Peyer's patch (tissue), 4 donors: ENCODE measurements at places on chromosomes 4 and X. TPM values are rescaled to one million over a fixed set of nuclear protein-coding genes. Genes with fewer than 3 reads are reported as not detected.

Gene APLN
- total RNA-seq: 0.27 TPM

Gene NAA11
- total RNA-seq: not detected

Gene GNRHR
- total RNA-seq: not detected

Gene KDR
- total RNA-seq: 7.0 TPM

Gene SLC9B1
- total RNA-seq: not detected

Gene SFRP2
- total RNA-seq: 18.5 TPM

Gene ADH1A
- not detected for total RNA-seq

Gene TMEM255A
- total RNA-seq: not detected

Gene UGT2B17
- total RNA-seq: 403 TPM

Gene GPR50
- not detected for total RNA-seq

Gene CSAG2
- not detected for total RNA-seq

Gene PPBP
- not detected for total RNA-seq

Gene CT45A5
- not detected for total RNA-seq

Gene UNC5C
- 2.2 TPM for total RNA-seq

Gene GAGE12H
- total RNA-seq: not detected

Gene FRMD7
- not detected for total RNA-seq

Gene FAM47A
- not detected for total RNA-seq

Gene F8A1
- 7.5 TPM for total RNA-seq

Gene EDNRA
- 0.38 TPM for total RNA-seq

Gene SMR3A
- not detected for total RNA-seq

Gene PAK3
- 0.19 TPM for total RNA-seq

Gene PRKG2
- total RNA-seq: 23.4 TPM

Gene TTC29
- not detected for total RNA-seq

Gene SPANXD
- not detected for total RNA-seq

Gene SOX3
- total RNA-seq: not detected

Gene TCEAL5
- not detected for total RNA-seq

Gene PGAM4
- total RNA-seq: not detected

Gene RHOXF2
- total RNA-seq: not detected

Gene VCX3A
- total RNA-seq: not detected

Gene PDE6B
- not detected for total RNA-seq

Gene AMTN
- total RNA-seq: not detected

Gene AMOT
- total RNA-seq: 12.6 TPM
